ENCODE measurements at places on chromosomes 2 and 18.
A peak's percentile ranks its signal among the peaks of the same experiment; 100 is the strongest.

DNA sequence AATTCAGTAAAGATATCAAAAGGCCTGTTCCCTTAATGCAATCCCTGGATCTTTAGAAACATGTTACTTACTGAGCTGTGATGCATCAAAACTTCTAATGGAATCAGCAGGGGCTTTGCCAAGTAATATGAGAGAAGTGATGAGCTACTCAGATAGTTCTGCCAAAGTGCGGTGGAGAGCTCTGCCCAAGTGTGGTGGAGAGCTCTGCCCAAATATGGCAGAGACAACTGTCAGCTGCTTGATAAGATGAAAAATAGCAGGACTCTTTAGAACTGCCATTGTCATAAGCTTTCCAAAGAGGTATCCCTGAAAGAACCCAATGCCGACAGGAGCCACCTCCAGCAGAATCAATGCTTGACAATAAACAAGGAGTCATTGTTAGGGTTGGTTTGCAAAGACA is 167.9 kb upstream of the SLC39A10 start:
- DNase-seq = peak; percentile 23

DNA sequence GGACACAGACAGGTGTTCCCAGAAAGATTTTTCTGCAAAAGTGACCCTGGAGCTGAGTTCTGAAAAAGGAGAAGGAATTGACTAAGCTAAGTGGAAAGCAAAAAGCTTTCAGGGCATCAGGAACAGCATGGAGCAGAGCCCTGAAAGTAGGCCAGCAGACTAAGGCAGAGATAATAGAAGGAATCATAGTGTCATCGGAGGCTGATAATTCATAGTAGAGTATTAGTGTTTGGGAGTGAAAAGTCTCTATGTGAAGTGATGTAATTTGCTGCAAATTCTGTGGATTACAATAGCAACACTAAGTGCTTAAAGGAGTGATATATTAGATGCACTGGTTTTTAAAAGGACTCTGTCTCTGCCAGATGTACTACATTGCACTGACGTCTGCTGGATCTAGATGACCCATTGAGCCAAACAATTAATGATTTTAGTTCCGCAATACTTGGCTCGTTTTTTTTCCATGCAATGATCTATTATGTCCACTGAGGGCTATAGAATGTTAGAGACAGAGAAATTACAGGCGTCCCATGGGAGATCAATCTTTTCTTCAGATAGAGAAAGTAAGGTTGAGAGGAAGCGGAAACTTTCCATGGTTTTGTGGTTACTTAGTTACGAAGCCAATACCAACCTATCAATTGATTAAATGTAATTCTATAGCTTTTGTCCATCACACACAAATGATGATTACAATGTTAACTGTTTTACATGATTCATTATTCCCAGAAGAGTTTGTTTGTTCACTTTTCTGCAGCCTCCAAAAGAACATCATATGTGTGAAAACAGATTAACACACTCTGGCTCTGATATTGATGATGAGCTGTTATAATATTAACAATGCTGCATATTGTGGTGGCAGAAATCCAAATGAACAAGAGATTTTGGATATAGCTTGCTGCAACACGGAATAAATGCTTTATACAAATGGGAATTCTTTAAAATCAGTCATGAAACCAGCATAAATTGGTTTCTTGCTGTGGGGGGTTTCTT is 143.7 kb downstream of the MC4R start:
- peak; percentile 11 for DNase-seq

DNA sequence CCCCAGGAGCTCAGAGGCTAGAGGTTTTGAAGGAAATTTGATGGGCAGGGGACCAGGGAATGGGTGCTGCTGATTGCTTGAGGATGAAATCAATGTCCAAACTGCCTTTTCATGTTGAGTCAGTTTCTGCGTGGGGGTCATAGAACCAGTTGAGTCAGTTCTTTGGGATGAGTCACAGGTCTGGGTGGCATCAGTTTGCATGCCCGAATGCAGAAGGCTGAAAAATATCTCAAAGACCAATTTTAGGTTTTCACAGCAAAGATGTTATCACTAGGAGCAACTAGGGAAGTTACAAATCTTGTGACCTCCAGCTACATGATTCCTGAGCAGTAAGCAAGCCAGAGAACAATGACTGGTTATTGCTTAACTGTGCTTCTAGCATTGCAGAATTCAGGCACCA is 1135.1 kb upstream of the CRIM1 start:
- DNase-seq = no peak

DNA sequence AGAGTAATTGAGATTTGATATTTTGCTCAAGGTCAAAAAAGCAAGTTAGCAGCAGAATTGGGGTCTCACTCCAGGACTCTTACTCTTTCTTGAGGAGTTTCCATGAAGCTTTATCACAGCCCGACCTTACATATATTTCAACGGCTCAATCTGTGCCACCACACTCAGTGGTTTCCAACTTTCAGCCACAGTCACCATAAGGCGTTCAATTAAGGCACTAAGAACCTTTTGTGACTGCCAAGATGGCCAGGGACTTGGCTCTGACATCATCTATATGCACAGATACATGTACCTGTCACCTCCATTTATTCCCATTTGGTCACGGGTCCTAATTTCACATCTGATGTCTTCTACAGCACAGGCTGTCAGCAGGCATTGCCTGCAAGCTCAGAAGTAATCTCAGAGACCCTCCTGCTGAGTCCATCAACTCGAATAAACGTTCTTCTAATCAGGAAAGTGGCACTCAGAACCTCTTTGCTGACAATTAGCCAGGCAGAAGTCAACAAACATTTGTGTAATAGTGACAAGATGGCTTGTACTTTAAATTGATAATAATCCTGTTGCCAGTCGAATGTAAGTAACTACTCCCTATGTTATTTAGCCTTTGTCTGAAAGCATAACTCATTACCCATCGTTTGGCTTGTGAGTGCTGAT is 16.1 kb downstream of the DYTN start:
- DNase-seq = no peak

- DNase-seq = peak; percentile 53
Observed at GRCh38 chr2:171793691-171794678, 100.1 kb downstream of the SLC25A12 start.

DNA sequence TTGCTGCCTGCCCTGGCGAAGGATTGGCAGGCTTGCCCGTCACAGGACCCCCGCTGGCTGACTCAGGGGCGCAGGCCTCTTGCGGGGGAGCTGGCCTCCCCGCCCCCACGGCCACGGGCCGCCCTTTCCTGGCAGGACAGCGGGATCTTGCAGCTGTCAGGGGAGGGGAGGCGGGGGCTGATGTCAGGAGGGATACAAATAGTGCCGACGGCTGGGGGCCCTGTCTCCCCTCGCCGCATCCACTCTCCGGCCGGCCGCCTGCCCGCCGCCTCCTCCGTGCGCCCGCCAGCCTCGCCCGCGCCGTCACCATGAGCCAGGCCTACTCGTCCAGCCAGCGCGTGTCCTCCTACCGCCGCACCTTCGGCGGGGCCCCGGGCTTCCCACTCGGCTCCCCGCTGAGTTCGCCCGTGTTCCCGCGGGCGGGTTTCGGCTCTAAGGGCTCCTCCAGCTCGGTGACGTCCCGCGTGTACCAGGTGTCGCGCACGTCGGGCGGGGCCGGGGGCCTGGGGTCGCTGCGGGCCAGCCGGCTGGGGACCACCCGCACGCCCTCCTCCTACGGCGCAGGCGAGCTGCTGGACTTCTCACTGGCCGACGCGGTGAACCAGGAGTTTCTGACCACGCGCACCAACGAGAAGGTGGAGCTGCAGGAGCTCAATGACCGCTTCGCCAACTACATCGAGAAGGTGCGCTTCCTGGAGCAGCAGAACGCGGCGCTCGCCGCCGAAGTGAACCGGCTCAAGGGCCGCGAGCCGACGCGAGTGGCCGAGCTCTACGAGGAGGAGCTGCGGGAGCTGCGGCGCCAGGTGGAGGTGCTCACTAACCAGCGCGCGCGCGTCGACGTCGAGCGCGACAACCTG is at the start of gene DES:
Gene DES, plus strand, starts transcription at position 223 of the 857 bp plus-strand sequence. Its CDS starts 86 bp downstream, at position 309.
- DNase-seq = no peak
